NCI-H2081 treated with DMSO at 0.1 percent for 48 hours (cell line): ENCODE measurements at places on chromosomes 12 and 14.

DNA sequence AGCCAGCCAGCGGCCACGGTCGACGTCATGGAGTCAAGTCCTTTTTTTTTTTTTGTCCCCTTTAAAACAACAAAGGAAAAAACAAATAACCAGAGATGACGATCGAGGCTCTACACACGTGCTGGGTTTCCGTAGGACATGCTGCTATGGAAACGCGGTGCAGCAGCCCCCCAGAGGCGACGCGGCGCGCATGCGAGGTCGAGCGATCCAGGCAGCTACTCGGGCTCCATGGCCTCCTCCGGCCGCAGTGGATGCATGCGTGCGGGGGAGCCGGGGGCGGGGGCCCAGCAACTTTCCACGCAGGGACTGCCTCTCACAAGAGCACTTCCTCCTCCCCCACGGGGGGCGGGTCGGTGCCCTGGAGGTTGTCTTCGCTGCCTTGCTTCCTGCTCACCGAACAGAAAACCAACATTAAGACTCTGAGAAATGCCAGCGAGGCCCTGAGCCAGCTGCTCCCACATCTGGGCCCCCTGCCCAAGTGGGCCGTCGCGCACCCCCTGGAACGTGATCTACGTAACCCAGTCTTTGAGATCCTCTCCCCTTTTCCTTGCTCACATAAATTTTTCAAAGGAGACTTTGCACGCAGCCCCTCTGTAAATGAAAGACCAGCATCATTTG lies 30.7 kb downstream of the P2RX4 start:
- no peak for DNase-seq

DNA sequence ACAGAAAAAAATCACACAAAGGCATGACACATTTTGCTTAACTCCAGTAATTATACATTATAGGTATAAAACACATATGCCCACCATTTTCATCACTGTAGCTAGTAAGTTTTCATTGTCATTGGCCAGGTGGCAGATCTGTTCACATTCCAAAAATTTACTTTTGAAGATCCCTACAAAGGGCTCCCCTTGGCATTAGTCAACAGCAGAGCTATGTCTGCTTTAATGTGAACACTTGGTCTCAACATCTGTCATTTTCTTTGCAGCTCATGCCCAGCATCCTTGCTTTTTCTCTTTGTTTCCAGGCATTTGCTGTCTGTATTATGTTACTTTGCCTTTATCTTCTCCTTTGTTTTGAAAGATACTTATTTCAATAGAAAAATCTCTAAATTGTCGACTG lies 519.1 kb upstream of the FOXG1 start:
- DNase-seq: no peak

DNA sequence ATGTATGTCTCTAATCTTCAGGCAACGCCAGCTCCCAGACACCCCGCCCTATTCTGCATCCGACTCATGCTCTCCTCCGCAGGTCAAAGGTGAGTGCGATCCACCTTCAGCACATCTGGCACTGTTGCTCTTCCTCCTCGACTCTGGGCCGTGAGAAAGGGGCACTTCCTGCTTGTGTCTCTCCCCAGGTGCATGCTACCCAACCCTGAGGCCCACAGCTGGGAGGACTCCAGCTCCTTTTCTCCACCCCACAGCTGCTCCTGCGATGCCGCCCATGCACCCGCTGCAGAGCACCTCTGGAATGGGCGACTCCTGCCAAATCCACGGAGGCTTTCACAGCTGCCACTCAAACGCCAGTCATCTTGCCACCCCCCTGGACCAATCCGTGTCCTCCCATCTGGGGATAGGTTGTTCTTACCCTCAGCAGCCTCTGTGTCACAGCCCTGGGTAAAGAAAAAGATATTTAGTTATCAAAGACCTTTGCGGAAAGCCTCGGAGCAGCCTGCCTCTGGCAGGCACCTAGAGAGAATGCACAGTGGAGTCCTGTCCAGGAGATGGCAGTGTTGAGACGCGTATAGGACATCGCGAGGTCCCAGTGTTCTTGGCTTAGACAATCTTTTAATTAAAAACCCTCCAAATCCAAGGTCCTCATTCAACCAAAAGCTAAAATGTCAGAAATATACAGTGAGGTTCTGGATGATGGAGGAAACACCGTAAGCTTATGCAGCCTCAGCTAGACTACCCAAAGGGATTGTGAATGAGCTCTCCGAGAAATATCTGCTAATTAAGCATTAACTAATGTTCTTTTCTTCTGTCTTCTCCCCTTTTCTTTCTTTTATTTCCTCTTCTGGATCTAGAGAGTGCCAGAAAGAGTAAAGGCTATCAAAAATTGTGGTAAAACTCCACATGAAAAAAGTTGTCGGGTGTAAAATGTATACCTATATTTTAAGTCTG lies 54.3 kb downstream of the MYRFL start:
- DNase-seq: peak; percentile 11

- no peak for DNase-seq
These were observed 6.2 kb upstream of the DDX55 start for GRCh38 chr12:123595729-123596128.

- no peak for DNase-seq
These were observed 334.1 kb upstream of the RGS6 start for GRCh38 chr14:71597955-71598660.
